ENCODE measurements at places on chromosomes 3 and 15.

- no peak for DNase-seq
These were observed at the start of gene FBN1 for GRCh38 chr15:48645558-48646330. TSS of gene FBN1 (minus strand) at chr15:48645709. CDS start at chr15:48644769, 940 bp downstream.

GRCh38 chr15:76935620-76936019 lies 4.1 kb downstream of the RCN2 start:
- peak; percentile 33 for DNase-seq

GRCh38 chr3:54916732-54917131 lies 11.1 kb downstream of the LRTM1 start:
- no peak for DNase-seq

- DNase-seq, result no peak
These were observed 229.9 kb downstream of the MAGI1 start for GRCh38 chr3:65808824-65809223.

- no peak for DNase-seq
These were observed 17.0 kb downstream of the KLHL6 start for GRCh38 chr3:183538486-183538885.

GRCh38 chr3:59796456-59796855 lies 746.6 kb upstream of the CFAP20DC start:
- no peak for DNase-seq

GRCh38 chr3:62211675-62212429 lies 161.5 kb downstream of the FEZF2 start:
- DNase-seq, result no peak

GRCh38 chr15:57323806-57324589 lies 52.3 kb upstream of the CGNL1 start:
- peak; percentile 77 for DNase-seq

DNA sequence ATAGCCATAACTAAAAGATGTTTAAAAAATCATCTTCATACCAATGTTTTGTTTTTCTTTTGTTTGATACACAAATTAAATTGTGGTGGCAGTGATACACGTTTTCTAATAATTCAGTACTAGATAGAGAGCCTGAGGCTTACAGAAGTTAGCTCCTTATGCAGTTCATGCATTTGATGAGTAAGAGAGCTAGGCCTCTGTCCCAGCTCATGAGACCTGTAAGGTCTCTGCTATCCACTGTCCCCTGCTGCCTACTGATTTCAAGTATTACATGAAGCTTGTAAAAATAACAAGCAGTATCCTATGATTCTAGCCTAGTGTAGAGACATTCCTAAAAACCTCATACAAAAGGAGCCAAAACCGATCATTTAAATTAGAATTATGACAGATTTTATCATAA lies 144.5 kb downstream of the MBNL1 start:
- no peak for DNase-seq

DNA sequence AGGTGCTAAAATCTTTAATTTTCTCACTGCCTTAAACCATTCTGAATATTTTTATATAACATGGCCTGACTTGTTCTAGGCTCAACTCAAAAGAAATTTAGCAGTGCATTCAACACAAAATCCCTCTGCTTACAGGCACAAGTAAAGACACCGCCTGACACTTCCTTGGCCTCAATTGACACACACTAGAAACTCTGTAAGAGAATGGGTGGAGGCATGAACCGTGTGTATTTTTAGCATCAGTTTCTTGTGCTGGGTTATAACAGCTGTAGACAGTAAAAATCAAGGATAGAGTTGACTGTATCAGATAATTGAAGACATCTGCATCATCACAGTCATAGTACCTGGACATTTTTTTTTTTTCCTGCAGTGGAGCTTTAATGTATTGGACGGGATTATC lies 54.3 kb downstream of the SLC9A9 start:
- no peak for DNase-seq

- no peak for DNase-seq
These were observed 37.1 kb downstream of the TMEM158 start for GRCh38 chr3:45188719-45189659.

GRCh38 chr3:12638105-12638504 lies 25.8 kb downstream of the RAF1 start:
- DNase-seq, result no peak

- no peak for DNase-seq
These were observed 854 bp downstream of the CLEC3B start for GRCh38 chr3:45026957-45027356.

DNA sequence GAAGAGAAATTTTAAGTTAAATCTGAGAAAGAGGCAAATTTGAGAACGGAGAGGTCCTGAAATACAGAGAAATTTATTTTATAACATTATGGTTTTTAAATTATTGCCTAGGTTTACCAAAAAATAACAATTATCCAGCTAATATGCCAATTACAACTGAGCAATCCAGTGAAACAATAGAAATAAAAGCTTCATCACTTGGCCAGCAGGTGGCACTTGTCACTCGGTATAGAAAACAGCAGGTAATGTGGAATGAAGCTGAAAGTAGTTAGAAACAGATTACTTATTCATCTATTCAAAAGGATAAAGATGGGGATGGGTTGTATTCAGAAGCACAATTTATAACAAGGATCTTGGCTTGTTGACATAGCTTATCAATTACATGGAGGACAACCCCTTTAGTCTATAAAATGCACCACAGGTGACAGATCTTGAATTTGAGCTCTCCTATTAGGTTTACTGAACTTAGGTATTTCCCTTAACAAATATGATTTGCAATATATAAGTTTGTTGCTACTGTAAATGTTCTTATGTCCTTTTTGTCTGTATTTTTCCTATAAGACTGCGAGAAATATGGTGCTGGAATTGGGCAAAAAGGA lies 70.1 kb upstream of the GUCA1C start:
- DNase-seq, result peak; percentile 34

DNA sequence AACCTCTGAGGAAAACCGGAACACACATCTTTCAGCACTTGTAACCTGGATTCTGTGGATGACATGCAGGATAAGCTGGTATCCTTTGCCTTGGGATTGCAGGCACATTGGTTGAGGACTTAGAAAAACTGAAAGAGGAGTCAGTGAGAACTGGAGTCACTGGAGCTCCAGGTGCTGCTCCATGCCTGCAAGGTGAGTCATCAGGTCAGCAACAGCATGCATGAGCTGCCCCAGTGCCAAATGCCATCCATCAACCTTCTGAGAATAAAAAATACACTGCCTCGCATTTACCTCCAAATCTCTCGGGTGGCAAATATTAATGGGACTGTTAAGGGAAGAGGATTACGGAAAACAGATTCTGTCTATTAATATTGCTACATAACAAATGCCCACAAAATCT lies 729.1 kb downstream of the NTRK3 start:
- DNase-seq, result no peak

- DNase-seq, result no peak
These were observed 57.5 kb upstream of the TRPM1 start for GRCh38 chr15:31158858-31159569.

DNA sequence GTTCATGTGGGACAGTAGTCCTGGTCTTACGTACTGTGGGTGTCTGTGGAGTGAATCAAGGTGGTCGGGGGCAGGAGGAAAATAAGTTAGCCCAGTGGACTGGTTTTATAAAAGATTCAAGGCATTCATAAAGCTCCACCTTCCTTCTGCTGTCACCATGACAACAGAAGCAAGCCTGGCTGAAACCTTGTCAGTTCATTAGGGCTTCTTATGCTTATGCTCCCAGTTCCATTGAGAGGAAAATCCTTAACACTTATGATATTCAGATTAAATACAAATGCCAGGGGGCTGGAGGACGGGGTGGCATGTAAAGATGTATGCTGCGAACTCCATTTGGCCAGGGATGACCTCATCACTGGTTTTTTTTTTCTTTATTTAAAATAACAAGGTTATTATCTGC lies 283.1 kb upstream of the ATP10A start:
- no peak for DNase-seq

GRCh38 chr15:43799209-43799944 lies 643 bp downstream of the SERINC4 start:
- peak; percentile 38 for DNase-seq

GRCh38 chr3:171453180-171453886 lies 6.9 kb downstream of the TNIK start:
- no peak for DNase-seq

GRCh38 chr3:47525617-47526016 lies 12.1 kb upstream of the ELP6 start:
- no peak for DNase-seq

DNA sequence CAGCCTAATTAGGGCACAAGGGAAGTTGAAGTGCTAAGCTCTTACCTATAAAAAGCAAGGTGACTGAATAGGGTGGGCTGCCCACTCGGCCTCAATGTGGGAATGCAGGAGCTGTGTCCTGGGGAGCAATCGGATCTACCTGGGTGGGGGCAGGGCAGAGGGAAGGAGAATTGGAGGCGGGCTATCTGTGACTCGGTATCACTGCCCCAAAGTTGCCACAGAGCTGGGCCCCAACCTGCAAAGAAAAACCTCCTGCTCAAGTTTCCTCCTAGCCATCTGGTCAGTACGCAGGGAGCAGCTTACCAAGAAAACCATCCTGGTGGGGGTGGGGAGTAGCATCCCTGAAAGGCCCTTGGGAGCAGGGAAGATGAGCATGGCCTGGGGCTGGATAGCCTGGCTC lies 10.7 kb downstream of the CIB2 start:
- DNase-seq, result no peak

DNA sequence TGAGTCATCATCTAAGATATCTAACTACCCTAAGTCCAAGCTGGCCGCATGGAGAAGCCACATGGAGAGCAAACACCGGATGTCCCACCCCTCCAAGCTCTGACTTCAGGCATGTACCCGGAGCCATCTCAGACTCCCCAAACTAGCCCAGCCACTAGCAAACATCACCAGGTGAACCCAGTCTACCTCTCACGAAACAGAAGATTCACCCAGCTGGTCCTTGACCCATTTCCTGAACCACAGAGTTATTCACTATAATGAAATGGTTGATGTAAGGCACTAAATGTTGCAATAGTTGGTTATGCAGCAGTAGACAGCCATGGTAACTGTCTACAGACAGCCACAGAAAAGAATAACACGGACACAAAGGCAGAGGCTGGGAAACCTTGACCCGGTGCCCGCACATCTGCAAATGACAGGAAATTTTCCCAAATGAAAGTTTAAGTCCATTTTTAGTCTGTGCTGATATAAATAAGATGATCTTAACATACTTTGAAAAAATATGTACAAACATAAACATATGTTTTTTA lies 265.5 kb upstream of the ATP10A start:
- no peak for DNase-seq

- DNase-seq, result no peak
These were observed 219.3 kb upstream of the PRICKLE2 start for GRCh38 chr3:64444490-64445108.

- no peak for DNase-seq
These were observed 33.2 kb downstream of the RAB27A start for GRCh38 chr15:55256281-55257011.

GRCh38 chr3:66198437-66199088 lies 22.2 kb upstream of the SLC25A26 start:
- no peak for DNase-seq

DNA sequence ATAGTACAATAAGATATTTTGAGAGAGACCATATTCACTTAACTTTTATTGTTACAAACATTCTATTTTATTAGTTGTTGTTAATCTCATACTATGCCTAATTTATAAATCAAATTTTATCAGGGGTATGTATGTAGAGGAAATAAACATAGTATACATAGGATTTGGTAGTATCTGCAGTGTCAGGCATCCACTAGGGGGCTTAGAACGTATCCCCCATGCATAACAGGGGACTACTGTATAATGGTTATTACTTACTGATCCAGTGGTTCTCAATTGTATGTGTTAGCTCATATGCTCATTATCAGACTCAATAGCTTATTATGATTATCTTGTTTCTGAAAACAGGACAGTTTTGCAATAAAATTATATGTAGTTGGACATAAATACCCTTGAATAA lies 27.6 kb downstream of the CMC1 start:
- DNase-seq, result no peak

DNA sequence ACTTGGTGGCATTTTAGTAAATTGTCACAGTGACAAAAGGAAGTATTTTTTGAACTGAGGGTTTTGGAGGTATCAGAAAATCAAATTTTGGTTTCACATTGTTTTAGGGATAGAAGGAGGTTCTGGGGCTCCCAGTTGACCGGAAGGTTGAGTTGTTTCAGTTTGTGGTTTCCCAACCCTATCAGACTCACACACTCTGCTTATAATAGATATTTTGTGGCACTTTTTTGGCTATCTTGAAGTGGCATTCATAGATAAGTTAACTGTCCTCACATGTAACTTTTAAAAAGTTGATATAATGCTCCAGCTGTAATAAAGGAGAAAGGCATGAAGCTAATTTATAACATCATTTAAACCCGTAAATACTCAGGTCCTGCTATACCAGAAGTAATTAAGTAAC lies 12.8 kb downstream of the ARMC8 start:
- no peak for DNase-seq

- DNase-seq, result no peak
These were observed 7.0 kb downstream of the SNAP23 start for GRCh38 chr15:42502477-42502876.

GRCh38 chr3:48655606-48656005 lies 7.1 kb downstream of the CELSR3 start:
- DNase-seq, result no peak

GRCh38 chr3:40908612-40909011 lies 290.7 kb upstream of the CTNNB1 start:
- no peak for DNase-seq

DNA sequence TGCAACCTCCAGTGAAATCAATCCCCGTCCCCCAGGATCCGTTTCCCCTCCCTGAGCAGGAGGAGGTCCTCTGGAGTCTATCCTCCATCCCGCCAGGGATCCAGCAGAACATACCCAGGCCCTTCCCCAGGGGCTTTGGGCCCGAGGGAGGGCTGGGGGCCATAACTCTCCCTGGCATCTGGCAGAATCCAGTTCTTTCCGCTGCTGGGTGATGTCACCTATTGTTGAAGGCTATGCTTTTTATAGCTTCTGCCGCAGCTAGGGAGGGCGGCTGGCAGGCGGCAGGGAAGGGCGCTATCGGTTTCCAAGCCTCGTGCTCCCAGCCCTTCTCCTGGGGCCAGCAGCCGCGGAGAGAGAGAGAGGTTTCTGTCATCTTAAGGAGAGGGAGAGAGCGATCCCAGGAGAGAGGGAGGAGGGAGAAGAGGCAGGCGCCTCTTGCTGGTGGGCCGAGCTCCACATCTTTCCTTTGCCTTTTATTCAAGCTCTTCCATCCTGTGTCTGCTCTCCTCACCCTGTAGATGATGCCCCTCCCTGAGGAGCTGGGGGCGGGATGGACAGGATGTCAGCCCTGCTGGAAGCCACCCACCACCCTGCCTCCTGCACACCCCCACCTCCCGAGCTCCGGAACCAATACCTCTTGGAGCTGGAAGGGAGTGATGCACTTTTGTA lies 120.1 kb downstream of the ANP32A start:
- DNase-seq, result peak; percentile 39

GRCh38 chr15:67803299-67803698 lies 22.0 kb upstream of the SKOR1 start:
- no peak for DNase-seq
